ENCODE measurements at places on chromosomes 2 and 18.

- no peak for DNase-seq
Measured at GRCh38 chr2:11592671-11593574, 59.1 kb downstream of the GREB1 start.

DNA sequence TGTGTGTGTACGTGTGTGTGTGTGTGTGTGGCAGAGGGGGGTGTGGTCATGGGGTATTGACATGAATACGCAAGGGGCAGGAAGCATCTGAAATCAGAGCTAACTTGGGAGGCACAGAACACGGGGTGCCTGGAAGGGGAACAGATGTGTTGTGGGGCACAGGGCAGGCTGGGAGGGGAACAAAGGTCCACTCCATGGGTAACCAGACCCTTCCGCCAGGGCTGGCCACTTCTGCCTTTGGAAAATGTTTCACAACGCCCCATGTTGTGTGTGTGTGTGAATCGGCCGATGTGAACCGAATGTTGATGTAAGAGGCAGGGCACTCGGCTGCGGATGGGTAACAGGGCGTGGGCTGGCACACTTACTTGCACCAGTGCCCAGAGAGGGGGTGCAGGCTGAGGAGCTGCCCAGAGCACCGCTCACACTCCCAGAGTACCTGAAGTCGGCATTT, at the start of gene SLC11A1:
SLC11A1 (plus strand) TSS at position 358 of the 451 bp plus-strand sequence. CDS start 96 bp downstream, outside the sequence.
- no peak for DNase-seq

DNA sequence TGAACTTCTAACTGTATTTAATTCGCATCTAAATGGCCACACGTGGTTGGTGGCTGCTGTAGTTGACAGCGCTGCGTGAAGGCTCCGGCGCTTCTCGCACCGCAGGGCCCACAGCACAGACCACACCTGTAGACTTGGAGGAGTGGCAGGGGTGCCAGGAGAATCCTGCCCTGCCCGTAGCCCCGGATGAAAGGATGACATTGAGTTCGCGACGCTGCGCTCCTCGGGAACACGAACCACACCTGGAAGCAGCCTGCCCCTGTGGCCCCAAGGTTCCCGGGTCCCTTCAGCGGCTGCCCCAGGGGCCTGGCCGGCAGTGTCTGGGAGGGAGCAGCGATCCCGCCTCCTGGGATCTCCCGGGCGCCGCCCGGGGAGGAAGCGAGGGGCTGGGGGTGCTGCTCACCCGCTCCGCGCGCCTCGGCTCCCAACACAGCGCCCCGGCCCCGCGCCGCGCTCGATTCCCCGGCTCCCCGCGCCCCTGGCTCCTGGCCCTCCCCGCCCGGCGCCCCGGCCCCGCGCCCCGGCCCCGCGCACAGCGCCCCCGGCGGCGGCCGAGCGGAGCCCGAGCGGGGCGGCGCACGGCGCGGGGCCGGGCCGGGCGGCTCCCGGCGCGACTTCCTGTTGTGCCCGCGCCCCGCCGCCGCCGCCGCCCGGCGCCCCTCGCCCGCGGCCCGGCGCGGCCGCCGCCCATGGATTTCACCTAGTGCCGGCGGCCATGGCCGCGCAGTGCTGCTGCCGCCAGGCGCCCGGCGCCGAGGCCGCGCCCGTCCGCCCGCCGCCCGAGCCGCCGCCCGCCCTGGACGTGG, at the start of gene RNPEPL1:
RNPEPL1 (plus strand) TSS at position 613 of the 806 bp plus-strand sequence; CDS start at position 716, 103 bp downstream.
- DNase-seq, result peak; percentile 68

- DNase-seq, result peak; percentile 57
Measured at GRCh38 chr18:63157293-63158011, 162.1 kb downstream of the BCL2 start.

DNA sequence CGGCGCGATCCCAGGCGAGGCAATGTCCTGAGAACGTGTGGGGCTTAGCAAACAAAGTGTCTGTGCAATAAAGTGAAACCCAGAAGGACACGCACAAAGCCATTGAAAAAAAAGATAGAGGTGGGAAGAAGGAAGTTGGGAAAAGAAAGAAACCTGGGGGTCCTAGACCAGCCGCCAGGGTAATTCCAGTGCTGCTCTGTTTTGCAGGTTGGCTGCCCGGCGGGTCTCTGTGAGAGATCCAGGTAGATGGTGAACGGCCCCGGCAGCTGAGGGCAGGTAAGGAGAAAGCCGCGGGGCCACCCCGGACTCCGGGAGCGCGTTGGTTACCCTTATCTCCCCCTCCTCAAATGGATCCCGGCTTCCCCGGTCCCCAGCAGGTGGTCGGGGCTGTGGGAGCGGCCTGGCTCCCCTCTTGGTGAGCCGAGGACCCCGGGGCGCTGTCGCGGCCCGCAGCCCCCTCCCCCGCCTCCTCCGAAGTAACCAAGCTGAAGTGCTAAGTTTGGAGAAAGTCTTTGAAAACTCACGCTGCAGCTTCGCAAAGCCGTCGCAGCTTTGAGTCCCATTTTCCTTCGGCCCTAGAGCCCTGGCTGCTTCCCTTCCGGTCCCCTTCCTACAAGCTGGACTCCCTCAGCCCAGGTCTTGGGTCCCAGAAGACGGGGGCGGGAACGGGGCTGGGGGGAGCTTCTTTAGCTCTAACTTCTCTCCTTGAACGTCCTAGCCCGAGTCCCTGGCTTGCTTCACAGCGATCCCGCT, 588 bp downstream of the OTX1 start:
- no peak for DNase-seq

GRCh38 chr18:39793609-39794008, 2161.4 kb upstream of the PIK3C3 start:
- no peak for DNase-seq

GRCh38 chr18:61388010-61388409, 54.8 kb downstream of the CDH20 start:
- no peak for DNase-seq

DNA sequence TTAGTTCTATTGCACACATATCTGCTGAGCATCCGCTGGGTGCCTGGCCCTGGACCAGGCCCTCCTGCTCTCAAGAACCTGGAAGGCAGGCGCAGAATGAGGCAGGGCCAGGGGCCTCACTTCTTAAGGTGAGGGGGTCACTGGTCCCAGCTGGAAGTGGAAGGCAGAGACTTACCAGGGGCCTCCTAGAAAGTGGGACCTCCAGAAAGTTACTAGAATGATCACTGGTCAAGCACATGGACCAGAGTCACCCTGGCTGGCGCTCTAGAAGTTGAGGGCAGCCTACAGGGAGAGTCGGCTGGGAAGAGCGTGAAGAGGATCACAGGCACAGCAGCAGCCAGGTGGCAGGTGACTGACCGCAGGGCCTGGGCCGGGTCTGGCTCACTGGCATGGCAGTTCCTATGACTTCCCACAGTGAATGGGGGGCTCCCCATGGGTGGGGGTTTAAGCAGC, 26.1 kb upstream of the MAL start:
- DNase-seq, result no peak

- DNase-seq, result no peak
Measured at GRCh38 chr2:1651121-1652033, 92.9 kb downstream of the PXDN start.

DNA sequence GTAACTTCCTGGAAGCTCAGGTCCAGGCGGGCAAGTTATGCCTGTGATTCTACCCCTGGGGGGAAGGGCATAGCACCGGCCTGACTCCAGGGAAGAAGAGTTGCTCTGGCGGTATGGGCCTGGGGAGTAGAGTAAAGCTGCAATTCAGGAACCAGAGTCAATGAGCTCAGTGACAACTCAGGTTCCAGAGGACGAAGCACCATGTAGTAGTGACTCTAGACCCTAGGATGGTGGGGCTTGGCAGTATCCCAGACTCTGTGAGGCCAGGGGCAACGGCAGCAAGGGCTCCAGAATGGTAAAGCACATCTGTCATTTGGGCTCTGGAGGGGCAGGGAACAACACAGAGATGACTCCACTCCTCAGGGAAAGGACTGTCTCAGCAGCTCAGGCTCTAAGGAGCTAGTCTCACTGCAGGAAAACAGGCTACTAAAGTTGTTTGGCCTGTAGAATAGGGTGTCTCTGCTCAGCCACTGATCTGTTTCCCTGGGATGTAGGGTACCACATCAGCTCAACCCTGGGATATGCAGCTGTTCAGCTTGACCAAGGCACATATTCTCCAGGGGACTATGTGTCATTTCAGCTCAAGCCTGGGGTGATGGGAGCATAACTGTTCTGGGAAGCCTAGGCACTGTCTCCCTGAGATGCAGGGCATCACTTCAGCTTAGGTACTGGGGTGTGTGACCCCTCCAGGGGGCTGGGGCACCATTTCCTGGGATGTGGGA, 36.2 kb upstream of the RHOB start:
- DNase-seq, result no peak

- DNase-seq, result no peak
Measured at GRCh38 chr18:36271153-36271552, 26.4 kb upstream of the FHOD3 start.

GRCh38 chr2:219081701-219082331, 21.1 kb upstream of the IHH start:
- DNase-seq, result no peak

DNA sequence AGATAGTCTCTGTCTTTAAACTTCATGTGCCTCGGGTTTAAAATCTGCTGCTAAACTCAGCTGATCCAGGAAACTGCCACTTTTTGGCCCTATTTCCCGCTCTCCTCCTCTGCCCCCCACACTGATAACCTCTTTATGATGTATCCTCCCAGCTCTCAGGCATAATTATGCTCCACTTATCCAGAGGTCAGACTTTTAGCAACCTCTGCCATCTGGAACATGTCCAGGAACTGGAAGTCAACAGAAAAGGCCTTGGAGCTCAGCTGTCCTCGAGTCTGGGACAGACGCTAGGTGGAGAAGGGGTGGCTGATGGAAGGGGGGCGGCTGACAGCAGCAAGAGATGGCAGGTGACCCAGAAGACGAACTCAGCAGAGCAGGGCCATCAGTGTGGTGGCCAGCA, 41.2 kb downstream of the ASAP2 start:
- no peak for DNase-seq

DNA sequence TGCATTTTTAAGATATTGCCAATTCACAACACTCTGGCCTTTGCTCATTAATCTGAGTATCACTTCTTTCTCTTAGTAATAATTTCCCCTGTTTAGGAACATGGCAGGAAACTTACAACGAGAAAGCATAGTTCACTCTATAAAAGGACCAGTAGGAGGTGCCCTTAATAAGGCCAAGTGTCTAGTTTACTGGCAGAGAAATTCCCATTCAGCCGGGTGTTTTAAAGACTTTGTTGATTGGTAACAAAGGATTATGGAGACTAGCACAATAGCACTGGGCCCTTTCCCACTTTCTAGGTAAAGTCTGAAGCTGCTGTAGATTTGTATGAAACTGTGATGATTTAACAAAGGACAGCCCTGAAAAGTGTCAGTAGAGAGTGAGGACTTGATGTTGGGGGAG, 3.1 kb downstream of the DCC start:
- no peak for DNase-seq

Data from CD4-positive, alpha-beta T cell treated with Interleukin-21 for 1 hour (primary cell).